ENCODE measurements at places on chromosomes 4 and X.

GRCh38 chrX:362937-363620, 23.6 kb downstream of the PPP2R3B start:
- no peak for DNase-seq

DNA sequence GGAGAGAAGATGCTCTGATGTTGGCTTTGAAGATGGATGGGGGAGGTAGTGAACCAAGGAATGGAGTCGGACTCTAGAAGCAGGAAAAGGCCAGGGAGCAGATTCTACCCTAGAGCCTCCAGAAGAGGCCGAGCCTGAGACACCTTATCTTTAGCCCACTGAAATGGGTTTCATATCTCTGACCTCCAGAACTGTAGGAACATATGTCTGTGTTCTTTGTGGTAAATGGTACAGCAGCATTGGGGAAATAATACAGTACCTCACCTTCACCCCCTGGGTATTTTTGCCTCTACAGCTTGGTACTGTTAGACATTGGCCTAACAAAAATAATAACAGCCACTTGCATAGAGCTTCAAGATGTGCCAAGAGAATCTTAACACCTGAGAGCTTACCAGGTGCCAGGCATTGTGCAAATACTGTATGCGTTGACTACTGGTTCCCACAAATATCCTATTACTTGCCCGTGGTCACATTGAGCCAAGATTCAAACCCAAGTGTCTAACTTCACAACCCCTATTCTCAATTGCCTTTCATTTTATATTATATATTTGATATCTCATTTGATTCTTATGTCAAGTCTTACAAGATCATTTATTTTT, 57.0 kb upstream of the PGM2 start:
- DNase-seq = no peak

- DNase-seq = no peak
These were observed 26.5 kb downstream of the HS3ST1 start for GRCh38 chr4:11402192-11402591.

GRCh38 chr4:67593741-67594175, 35.2 kb downstream of the STAP1 start:
- no peak for DNase-seq

- no peak for DNase-seq
These were observed 491.6 kb upstream of the AADAT start for GRCh38 chr4:170581322-170581721.

DNA sequence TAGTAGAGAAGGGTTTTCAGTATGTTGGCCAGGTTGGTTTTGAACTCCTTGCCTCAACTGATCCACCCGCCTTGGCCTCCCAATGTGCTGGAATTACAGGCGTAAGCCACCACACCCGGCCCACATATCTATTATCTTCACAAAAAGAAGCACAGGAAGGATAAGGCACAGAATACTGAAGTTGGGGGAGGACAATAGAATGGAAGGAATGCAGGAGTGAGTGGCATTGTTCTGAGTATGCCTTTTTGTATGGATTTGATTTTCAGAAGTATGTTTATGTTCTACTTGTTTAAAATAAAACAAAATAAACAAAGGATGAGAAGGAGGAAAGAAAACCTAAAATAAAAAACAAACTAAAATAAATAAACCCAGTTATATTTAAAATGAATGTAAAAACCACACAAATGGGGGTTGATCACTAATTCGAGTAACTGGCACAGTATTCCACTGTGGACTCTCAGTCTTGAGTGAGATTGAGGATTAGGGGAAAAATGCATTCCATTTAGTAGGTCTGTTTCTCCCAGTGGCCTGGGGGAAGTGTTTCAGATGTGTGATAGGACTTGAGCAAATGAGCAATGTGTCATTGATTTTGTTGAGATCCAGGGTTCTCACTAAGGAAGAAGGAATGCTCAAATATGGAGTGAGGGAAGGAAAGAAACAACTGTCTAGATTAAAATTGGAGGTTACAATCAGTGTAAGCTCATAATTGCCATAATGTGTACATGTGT, 109.0 kb upstream of the C1QTNF7 start:
- no peak for DNase-seq

GRCh38 chr4:147360301-147360700, 120.6 kb upstream of the EDNRA start:
- no peak for DNase-seq

- DNase-seq = no peak
These were observed 677 bp upstream of the NONO start for GRCh38 chrX:71282514-71283402.

DNA sequence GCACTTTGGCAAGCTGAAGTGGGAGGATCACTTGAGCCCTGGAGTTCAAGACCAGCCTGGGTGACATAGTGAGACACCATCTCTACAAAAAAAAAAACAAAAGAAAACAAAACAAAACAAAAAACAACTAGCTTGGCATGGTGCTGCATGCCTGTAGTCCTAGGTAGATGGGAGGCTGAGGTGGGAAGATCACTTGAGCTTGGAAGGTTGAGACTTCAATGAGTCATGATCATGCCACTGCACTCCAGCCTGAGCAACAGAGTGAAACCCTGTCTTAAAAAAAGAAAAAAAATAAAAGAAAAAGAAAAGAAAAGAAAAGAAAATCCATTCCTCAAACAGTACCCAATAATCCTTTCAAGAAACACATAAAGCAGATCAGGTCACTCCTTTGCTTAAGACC, 14.9 kb upstream of the ERCC6L start:
- no peak for DNase-seq

DNA sequence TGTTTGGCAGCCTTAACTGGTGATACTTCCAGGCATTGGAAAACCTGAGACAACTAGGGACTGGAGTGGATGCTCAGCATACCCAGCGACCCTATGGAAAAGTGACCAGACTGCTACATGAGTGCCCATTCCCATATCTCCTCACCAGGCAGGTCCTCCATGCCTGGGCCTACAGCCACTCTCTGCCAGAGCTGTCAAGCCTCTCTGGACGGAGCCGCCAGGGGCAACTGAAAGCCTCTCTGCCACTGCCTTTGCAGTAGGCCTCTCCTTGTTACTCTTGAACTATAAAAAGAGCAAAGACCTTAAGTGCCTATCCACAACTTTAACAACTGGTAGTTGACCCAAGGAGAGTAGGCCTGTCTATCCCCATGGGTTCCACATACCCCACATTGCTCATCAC, 20.2 kb upstream of the FAAH2 start:
- no peak for DNase-seq

- DNase-seq = no peak
These were observed 65.9 kb downstream of the SRPX start for GRCh38 chrX:38154818-38155217.

DNA sequence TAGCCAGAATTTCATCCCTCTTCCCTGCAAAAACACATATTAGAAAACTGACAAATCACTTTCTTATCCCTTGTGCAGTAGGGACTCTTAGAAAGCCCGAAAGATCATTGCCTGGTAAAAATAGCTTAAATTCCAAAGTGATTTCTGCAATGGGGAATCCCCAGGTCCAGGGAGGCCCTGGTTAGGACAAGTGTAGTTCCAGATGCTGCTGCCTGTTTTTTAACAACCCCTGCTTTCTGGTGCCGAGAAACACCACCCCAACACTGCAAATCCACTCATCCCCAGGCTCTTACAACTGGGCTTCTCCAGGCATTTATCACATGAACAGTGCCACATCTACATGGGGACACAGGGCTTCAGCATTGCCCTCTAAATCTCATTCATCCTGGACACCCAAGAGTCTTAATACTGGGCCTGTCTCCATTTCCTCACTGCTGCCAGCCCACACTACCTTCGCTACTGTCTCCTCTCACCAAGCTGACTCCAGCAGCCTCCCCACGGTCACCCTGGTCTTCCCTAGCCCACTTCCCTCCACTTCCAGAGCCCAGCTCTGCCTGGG, 112.2 kb upstream of the PSAPL1 start:
- DNase-seq = no peak

DNA sequence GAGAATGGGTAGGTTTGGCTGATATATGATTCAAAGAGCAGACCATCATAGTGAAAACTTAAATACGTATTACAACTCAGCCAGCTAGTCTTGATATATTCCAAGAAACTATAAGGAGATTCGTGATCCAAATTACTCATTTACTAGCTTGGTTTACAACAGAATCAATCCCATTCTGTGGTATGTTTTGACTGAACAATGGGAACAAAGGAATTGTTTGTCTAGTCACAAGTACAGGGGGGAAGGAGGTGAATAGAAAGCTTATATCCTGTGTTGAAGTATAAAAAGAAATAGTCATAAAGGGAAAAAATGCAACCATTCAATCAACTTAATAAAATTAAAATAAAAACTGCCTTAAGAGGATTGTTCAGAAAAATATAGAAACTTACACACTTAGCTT, 17.0 kb downstream of the C4orf54 start:
- DNase-seq = no peak

DNA sequence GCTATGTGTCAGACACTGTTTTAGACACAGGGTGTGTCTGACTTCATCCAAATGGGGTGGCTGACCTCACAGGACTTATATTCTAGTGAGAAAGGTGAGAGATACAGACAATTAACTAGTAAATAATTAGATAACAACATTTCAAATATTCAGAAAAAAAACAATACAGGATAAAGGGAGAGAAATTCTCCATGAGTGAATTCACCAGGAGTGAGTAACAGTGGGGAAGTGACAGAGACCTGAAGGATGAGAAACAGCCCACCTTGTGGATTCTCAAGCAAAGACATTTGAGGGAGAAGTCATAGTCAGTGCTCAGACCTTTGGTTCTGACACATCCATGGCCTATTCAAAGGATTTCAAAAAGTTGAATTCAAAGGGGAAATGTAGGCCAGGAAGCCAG, 627.9 kb downstream of the IQCM start:
- no peak for DNase-seq

- DNase-seq = peak; percentile 13
These were observed 114.9 kb upstream of the TEX13D start for GRCh38 chrX:124217304-124218251.

GRCh38 chrX:12366440-12366839, 228.2 kb downstream of the FRMPD4 start:
- no peak for DNase-seq

- DNase-seq = peak; percentile 61
These were observed 45.9 kb downstream of the HMGB2 start for GRCh38 chr4:173288296-173288695.

DNA sequence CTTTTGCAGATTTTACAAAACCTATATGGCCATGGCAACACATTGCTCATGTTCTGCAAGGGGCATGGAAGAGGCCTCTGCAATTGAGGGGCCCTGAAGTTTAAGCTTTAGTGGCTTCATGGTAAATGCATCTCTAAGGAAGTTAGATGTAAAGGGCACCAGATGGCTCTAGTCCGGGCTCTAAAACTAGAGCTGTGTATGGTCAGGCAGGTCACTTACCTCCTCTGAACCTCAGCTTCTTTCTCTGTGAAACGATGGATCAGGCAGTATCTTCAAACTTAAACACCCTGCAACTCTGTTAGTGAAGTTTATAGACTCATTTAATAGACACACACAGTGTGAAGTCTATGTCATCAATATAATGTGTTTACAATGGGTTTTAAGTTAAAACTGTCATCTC, 10.0 kb downstream of the MAGEB17 start:
- DNase-seq = no peak

DNA sequence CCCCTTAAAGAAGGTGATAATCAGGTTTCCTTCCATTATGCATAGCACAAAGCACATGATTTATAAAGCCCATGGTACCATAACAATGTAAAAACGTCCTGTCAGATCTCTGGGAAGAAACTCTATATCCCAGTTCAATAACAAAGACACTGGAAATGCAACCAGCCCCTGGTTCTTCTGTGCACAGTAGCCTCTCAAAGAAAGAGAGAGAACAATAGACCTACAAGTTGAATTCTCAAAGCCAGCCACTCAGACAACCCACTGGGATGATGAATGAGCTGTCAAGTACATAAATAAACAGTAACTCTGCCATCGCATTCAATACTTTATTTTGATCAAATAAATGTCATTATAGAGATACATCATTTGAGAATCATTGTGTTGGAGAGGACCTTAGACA, 400.1 kb upstream of the CPEB2 start:
- DNase-seq = no peak

GRCh38 chr4:13313856-13314255, 170.3 kb downstream of the RAB28 start:
- no peak for DNase-seq

GRCh38 chr4:52869196-52869595, 7.1 kb downstream of the RASL11B start:
- DNase-seq = no peak

DNA sequence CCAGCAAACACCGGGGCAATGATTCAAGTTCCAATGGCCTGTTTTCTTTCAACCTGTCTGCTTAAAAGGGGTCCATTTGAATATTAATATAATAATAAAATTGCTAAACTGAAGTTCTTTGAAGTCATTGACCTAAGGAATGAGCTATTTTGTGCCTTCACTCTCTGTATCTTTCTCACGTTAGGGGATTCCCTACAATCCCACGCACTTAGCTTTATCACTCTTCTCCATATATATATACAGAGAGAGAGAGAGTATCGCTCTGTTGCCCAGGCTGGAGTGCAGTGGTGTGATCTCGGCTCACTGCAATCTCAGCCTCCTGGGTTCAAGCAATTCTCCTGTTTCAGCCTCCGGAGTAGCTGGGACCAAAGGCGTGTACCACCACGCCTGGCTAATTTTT, 83.9 kb upstream of the NWD2 start:
- no peak for DNase-seq

- no peak for DNase-seq
These were observed 125.1 kb downstream of the FGF16 start for GRCh38 chrX:77572322-77572721.

GRCh38 chr4:102586644-102587021, 85.5 kb downstream of the NFKB1 start:
- DNase-seq = no peak

- no peak for DNase-seq
These were observed 66.0 kb upstream of the STOX2 start for GRCh38 chr4:183838987-183839712.

GRCh38 chrX:24956828-24957227, 58.9 kb downstream of the ARX start:
- DNase-seq = no peak

GRCh38 chrX:1472975-1473374, 20.3 kb upstream of the ASMTL start:
- DNase-seq = no peak

- DNase-seq = no peak
These were observed 66.7 kb upstream of the PGRMC2 start for GRCh38 chr4:128354205-128354821.

DNA sequence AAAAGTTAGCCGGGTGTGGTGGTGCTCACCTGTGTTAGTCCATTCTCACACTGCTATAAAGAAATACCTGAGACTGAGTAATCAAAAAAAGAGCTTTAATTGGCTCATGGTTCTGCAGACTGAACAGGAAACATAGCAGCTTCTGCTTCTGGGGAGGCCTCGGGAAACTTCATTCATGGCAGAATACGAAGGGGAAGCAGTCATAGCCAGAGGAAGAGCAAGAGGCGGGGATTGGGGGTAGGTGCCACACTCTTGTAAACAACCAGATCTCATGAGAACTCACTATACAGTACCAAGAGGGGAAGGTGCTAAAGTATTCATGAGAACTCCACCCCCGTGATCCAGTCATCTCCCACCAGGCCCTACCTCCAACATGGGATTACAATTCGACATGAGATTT, 64.1 kb downstream of the BEND4 start:
- DNase-seq = no peak

All from stimulated activated CD8-positive, alpha-beta memory T cell treated with anti-CD3 and anti-CD28 coated beads, Interleukin-7, amount 100 ng/mL, for 1 hour (primary cell).